ENCODE measurements at places on chromosomes 13 and 19.

- DNase-seq, result no peak
Observed at GRCh38 chr13:102838982-102839381, 6.8 kb upstream of the ERCC5 start.

- DNase-seq, result peak; percentile 41
Observed at GRCh38 chr19:19321141-19321577, 530 bp downstream of the MAU2 start.

DNA sequence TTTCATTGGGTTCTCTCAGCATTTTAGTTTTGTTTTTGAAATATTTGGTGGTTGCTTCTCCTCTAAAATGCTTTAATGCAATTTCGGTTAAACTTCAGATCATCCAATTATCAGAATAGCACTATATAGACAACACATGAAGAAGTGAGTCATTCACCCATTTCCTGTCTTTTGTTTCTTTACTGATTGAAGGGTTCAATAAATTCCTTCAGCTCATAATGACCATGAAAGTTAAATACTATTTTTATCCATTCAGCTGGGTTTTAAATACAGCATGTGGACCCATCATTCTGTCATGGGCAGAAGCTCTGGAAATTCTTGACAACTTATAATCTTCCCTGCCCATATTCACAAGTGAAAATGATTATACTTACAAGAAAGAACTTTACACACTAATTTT, 187.2 kb downstream of the ITGBL1 start:
- DNase-seq, result no peak

DNA sequence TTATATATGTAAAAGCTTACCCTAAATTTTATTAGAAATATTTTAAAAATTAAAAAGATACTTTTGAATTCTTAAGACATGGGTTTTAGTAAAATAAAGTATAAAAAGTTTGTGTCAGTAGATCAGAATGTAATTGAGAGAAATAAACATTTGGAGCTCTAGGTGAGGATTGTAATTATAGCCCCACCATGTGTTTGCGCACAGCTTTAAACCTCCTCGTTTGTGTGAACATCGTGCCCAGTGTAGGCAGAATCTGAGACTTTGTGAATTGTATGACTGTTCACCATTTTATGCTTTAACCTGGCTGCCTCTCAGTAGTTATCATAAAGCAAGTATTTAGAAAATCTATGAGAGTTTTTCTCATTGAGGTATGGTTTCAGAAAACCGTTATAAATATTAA, 29.1 kb downstream of the CUL4A start:
- DNase-seq, result no peak

GRCh38 chr13:26482451-26483197, 74.9 kb upstream of the WASF3 start:
- DNase-seq, result peak; percentile 66

DNA sequence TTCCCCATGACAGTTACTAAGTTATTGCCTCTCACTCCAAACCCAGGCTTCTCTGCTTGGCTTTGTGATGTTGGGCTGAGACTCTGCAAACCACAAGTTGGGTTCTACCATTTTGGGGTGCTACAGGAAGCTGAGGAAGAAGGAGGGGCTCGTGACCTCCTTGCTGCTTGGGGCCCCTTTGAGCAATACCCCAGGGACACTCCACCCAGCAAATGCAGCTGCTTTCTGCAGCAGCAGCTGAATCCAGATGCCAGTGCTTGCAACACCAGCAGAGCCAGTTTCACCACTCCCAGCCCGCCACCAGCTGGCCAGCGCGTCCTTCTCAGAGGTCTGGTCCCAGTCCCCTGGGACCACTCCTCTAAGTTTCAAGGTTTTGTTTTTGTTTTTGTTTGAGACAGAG, 22.0 kb upstream of the UBAC2 start:
- DNase-seq, result no peak

GRCh38 chr13:110872768-110873638, 41.9 kb downstream of the ANKRD10 start:
- no peak for DNase-seq

GRCh38 chr13:51225029-51225428, 2.8 kb downstream of the FAM124A start:
- DNase-seq, result no peak

GRCh38 chr13:79663435-79663834, 182.5 kb downstream of the NDFIP2 start:
- DNase-seq, result no peak

DNA sequence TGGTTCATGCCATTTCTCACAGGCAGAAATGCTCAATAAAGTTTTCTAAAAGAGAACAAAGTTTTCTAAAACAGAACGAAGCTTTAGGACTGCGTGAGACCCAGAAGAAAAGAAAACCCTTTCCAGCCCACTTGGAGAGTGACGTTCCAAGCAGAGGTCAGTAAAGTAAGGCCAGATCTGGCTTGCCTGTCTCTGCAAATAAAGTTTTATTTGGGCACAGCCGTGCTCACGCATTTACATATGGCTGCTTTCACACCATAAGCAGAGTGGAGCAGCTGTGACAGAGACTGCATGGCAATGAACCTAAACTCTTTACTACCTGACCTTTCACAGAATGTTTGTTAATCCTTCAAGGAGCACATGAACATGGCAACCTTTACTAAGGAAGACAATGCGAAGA, 23.6 kb downstream of the IRS2 start:
- no peak for DNase-seq

- DNase-seq, result no peak
Observed at GRCh38 chr13:81760316-81760715, 1419.4 kb upstream of the SPRY2 start.

- no peak for DNase-seq
Observed at GRCh38 chr19:42577016-42577415, 17.7 kb downstream of the CEACAM8 start.
